Femur (tissue), 1 donor: ENCODE measurements at places on chromosomes 16 and 17.
A peak's percentile ranks its signal among the peaks of the same experiment; 100 is the strongest.

DNA sequence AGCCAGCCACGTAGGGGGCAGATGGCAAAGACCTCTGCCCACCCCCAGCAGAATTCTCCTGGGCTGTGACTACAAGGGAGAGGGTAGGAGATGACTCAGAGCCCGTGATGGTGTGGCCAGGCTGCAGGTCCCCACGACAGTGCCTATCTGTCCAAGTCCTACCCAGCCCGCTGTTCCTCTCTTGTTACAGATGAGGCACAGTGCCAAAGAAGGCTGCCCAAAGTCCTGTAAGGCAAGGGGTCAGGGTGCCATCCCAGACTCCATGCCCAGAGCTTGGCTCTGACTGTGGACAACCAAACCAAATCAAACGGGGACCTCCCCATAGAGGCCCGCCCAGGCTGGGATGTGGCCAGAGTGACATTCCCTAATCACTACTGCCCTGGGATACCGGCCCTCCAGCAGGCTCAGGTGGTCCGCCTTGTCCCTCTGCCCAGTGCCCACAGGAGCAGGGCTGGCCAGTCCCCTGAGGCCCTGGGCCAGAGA, 12.6 kb upstream of the BCAR1 start:
- DNase-seq = peak; percentile 65

GRCh38 chr17:32327911-32328310, 14.1 kb downstream of the C17orf75 start:
- DNase-seq = no peak

- DNase-seq = peak; percentile 81
Observed at GRCh38 chr16:720447-720989, 428 bp upstream of the ANTKMT start.

DNA sequence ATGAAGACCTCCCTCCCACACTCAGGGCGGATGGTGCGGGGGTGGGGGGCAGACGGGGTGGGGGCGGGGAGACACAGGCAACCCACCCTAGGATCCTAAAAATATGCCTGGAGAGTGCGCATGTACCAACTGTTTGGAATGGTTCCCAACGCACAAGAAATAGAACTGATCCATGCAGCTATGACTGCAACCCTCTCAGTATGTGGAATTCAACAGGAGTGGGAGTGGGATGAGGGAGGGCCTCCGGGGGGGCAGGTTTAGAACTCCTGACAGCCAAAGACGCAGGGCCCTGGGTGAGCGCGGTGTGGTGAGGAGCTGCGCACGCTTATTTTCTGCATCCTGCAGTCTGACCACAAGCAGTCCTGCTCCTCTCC, 1.1 kb upstream of the P2RX5 start:
- DNase-seq = peak; percentile 31

DNA sequence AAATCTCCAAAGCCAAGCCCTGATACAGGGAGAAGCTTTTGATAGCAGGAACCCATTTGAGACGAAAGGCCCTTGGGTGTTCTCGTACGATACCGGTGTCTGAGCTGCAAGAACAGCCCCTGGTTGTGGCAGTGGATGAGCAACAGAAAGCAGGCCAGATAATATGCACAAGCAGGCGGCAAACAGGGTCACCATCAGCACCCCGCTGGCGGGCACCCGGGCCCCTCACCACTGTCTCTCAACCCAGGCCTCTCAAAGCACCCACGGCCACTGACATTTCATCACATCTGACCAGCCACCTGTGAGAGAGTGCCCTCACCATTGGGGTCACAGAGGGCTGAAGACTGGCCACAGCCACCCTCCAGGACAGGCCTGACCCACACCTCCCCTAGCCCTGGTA, 230.4 kb downstream of the C16orf78 start:
- no peak for DNase-seq

GRCh38 chr17:62807812-62808575, at the start of gene MARCHF10:
TSS of gene MARCHF10 (minus strand) at chr17:62808314. CDS start at chr17:62801735, 6,579 bp downstream.
- peak; percentile 41 for DNase-seq

DNA sequence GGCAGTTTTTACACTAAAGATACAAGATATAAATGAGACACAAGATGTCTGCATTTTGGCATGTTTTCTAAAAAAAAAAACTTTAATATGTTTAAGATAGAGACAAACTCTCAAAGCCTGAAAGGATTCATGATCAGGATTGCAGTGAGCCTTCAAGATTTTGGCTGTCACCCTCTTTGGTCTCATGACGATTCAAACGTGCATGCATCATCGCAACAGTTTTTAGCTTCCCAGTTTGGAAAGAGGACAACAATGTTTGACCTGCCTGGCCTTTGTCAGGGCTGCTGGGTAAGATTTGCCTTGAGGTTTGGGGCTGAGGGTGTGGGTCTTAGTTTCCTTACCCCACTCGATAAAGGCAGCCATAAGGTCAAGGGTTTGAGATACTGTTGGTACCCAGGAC, 134.1 kb downstream of the RGS9 start:
- DNase-seq = no peak

DNA sequence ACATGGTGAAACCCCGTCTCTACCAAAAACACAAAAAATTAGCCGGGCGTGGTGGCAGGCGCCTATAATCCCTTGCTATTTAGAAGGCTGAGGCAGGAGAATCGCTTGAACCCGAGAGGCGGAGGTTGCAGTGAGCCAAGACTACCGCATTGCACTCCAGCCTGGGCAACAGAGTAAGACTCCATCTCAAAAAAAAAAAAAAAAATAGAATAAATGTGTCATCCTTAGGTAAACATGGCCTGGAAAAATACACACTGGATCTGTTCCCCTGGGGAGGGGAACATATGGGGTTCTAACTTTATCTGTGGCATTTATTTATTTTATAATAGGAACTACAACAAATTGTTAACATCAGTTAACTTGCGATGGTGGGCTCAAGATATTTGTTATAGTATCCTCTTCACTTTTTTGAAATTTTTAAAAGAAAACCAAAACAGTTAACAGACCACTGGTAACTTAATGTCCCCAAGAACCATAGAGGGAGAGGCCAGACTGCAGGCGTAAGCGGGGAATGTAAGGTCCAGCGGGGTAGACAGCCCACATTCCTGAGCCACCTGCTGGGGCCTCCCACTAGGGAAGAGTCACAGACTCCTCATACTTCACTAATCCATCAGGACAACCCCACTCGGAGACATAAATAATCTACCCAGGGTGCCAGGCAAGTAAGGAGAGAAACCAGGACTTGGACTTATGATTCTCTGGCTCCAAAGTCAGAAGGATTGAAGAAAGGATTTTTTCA, 12.5 kb upstream of the TXNDC11 start:
- DNase-seq = no peak

DNA sequence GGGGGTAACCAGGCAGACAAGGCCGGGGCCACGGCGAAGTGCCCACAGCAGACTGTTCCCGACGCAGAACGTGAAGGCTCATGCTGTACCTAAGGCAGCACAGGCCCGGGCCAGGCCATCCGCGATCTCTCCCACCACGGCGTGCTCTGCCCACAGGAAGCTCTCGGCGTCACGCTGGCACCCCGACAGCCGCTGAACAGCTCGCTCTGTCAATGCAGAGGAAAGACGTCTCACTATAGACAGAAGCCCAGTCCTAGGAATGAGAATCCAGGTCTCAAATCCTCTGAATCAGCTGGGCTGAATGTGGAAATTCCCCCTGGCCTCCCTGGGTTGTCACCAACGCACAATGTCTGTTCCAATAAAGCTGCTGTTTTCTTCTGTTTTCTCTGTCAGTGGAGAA, 21.4 kb downstream of the SERPINF1 start:
- no peak for DNase-seq

GRCh38 chr16:74868501-74868900, 93.9 kb upstream of the FA2H start:
- DNase-seq = no peak

GRCh38 chr17:61574542-61575351, 16.3 kb downstream of the NACA2 start:
- DNase-seq = peak; percentile 72

DNA sequence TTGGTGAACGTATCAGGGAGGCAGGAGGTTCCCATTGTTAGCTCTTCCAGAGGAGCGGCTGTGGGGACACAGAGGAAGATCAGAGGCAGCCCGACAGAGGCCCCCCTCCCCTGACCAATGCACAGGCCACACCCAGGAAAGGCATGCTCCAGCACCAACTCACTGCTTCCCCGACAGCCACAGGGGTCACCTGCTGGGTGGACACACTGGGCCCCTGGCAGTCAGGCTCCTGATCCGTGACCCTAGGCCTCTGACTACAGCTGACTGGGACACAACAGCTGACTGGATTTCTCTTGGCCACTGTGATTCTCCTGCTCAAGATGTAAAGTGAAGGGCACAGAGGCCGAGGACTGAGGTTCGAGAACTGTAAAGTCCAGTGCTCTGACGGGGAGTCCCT, 63.5 kb downstream of the IL21R start:
- DNase-seq = no peak

GRCh38 chr17:77744066-77744988, 214.2 kb upstream of the TNRC6C start:
- peak; percentile 44 for DNase-seq

GRCh38 chr17:45942284-45942683, 47.9 kb downstream of the MAPT start:
- DNase-seq = peak; percentile 67

DNA sequence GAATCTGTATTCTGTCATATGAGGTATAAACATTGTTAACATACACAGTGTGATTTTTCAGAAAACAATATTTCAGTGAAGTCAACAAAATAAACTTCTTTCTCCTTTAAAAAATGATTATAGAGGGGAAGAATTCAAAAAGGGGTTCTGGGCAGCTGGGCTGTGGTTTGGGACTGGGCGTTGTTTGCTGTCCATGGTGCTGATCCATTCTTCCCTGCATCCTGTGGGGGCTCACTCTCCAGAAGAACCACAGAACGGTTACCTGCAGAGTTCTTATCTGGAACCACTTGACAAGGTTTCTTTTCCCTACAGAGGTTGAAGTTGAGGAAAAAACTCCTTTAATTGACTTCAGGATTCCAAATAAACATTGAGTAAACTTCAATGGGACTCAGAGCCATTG, 1091.0 kb downstream of the CDH8 start:
- no peak for DNase-seq

- DNase-seq = no peak
Observed at GRCh38 chr16:30746638-30747175, 1.5 kb upstream of the PHKG2 start.

DNA sequence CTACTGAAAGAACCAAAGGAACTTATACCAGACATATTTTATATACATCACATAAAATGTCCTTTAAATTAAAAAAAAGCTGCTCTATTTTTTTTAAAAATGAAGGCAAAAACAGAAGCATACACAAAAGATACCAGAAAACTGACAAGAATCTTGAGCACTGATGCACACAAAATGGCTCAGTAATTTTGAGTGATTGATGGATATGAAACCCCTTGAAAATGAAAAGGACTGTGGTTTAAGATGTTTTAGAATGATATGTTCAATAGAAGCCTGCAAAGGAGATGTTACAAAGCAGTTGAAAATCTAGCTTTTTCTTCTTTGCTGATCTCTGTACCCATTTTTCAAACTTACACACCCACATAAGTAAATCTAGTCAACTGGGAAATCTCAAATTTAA, 2.7 kb downstream of the C16orf87 start:
- no peak for DNase-seq

DNA sequence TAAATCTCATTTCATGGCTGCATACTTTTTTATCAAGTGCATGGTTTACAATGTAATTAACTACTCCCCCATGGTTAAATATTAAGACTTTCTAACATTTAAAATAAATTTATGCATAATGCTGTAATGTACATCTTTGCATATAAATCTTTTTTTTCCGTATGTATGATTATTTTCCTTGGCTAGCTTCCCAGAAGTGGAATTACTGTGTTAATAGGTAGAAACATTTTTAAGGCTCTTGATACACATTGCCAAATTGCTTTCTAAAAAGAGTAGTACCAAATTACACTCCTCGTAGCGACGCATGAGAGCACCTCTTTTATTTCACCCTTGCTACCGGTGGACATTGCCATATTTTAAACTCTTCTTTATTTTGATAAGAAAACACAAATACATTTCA, 141.1 kb downstream of the DNAH9 start:
- DNase-seq = no peak

DNA sequence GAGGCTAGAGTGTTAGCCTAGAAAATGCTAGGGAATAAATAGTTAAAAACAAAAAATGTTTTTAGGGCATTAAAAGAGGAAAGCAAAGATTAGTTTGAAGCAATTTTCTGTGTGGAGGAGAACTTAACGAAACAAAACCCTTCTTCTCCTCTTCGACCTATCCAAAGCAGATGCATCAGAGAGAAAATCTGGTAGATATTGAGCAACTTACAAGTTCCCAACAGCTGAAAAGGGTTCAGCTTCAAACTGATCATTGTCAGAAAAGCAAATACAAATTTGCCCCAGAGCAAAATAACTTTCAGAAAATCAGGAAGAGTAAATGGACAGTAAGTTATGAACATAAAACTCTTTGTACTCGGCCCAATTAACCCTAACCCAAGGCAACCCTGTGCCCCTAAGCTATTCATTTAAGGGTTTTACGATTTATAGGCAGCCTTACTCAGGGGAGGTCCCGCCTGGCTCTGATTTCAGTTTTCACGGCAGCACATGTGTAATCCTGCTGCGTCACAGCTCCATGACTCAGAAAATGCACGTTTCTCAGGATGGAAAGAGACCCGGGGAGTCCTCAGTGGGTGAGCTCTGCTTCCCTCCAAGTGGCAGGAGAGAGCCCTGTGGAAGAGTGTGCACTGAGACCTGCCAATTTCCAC, 405.7 kb upstream of the SALL1 start:
- peak; percentile 66 for DNase-seq

DNA sequence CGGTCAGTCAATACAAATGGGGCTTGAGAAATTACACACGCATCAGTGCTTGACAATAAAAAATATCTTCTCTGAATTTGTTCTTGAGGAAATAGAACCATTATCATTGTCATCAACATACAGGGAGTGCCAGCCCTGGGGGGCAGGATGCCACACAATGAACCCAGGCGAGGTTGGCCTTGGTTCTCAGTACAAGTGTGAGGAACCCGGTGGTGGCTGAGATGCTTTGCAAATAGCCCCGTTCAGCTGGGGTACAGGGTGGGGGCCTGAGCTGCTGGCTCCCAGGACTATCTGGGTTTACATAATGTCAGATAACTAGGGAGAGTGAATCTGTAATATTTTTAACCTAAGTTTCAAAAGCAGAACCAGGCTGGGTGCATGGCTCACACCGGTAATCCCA, 112.8 kb upstream of the CDC42EP4 start:
- DNase-seq = no peak

DNA sequence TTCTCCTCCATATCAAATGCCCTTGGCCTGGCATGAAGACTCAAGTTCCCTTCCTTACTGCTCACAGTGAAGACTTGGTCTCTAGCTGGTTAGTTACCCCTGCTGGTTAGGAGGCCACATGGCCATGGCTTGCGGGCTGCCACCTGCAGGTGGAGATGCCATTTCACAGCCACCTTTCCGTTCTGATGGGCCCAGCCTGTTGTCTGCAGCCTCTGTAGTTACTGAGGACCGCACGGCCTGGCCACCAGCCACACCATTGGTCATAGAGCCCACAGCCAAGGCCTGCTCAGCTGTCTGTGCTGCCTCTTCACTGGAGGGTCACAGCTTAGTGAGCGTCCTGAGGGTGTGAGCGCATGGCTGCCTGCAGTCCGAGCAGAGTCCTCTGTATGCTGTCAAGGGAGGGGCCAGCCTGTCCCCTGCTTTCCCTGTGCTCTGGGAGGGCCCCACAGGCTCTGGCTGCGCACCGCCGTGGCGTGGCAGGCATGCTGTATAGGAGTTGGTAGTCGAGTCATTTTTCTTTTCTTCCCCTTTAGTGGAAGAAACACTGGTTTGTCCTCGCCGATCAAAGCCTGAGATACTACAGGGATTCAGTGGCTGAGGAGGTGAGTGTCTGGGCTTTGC, 59.2 kb downstream of the PLD6 start:
- no peak for DNase-seq

- DNase-seq = no peak
Observed at GRCh38 chr17:64084940-64085649, 44.8 kb downstream of the ERN1 start.

GRCh38 chr16:86384263-86384649, 126.1 kb upstream of the FOXF1 start:
- DNase-seq = no peak
